Cerebellum (tissue), 4 donors: ENCODE measurements at places on chromosomes 7 and 10.

DNA sequence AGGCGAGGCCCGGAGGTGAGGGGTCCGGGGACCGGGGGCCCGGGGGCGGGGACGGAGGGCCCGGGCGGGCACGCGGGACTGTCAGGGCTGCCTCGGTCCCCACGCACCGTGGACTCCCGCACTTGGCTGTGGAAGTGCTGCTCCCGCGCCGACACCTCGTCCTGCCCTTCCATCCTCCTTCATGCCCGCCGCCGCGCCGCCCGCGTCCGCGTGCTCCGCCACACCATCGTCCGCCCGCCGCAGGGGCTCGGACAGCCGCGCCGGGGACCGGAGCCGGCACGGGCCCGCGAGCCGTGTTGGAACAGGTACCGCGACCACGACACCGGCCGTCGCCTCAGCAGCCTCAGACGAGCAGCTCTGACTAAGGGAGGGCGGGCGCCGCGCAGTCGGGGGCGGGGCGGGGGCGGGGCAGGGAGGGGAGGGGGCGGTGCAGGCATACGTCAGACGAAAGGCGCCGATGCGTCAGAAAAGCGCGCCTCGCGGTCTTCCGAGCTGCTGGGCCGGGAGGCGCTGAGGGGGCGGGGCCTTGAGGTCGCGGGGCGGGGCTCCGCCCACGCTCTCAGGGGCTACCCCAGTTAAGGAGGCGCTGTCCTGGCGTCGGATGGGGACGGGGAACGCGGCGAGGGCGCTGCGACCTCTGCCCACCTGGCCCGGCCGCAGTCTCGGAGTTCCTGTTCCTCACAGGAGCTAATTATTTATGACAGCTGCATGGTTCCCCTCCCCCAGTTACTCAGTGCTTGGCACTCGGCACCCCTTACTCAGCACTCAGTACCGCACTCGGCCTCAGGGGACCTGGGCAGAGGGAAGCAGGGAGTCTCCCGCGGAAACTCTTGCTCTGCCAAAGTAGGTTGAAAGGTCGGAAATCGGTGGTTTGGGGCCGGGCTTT lies at the start of gene LMBR1:
Gene LMBR1, minus strand, starts transcription at position 363 of the 886 bp plus-strand sequence. Its CDS starts 190 bp downstream, at position 173.
- DNase-seq: peak; percentile 97

- DNase-seq: no peak
Observed at GRCh38 chr7:41491883-41492471, 210.9 kb downstream of the INHBA start.

GRCh38 chr10:93820434-93820833 lies 62.7 kb downstream of the LGI1 start:
- DNase-seq: no peak

GRCh38 chr10:23095966-23096801 lies 805 bp downstream of the MSRB2 start:
- DNase-seq: peak; percentile 36

- no peak for DNase-seq
Observed at GRCh38 chr10:31121757-31122577, 90.3 kb upstream of the ZNF438 start.

DNA sequence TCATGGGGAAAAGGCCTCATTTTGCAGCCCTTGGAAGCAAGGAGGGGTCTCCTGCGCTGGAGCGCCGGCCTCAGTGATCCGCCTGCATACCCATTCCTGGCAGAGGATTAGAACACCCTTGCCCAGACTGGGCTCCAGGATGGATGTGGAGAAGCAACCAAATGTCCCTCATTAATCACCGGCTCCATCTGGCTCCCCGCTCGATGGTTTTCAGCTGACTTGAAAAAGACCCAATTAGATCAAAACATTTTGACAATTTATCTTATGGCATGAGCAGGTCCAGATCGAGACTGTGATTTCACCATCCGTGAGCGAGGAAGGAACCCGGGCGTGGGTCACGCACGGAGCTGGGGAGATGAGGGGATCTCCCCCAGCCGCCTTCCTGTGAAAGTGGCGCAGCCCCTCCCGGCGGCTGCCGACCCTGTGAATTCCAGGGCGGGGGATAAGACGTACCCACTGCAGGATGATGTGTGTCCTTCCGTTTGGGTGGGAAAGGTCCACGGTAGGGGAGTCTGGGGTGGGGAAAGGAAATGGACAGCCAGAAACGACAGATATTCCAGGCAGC lies 141.6 kb downstream of the EMX2 start:
- DNase-seq: no peak

- DNase-seq: no peak
Observed at GRCh38 chr7:159136442-159136841, 8.2 kb downstream of the VIPR2 start.

- DNase-seq: no peak
Observed at GRCh38 chr10:9656386-9656785, 1361.3 kb upstream of the CELF2 start.

DNA sequence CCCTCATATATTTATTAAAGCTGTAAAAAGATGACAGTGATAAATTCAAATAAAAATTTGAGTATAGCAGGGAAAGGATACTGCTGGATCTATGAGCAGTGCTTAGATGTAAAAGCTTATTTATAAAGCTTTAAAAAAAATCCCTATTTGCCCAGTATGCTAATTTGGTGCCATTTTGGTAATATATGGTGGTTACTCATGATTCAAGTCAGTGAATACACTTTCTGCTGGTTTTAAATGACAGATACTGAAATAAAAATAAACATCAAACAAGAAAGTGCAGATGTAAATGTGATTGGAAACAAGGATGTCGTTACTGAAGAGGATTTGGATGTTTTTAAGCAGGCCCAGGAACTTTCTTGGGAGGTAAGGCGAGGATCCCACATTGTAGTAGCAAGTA lies 134.4 kb upstream of the SAMD8 start:
- no peak for DNase-seq

GRCh38 chr7:93890464-93891068 lies at the start of gene TFPI2:
TSS of gene TFPI2 (minus strand) at chr7:93890753. CDS start at chr7:93890678, 75 bp downstream.
- DNase-seq: no peak

- DNase-seq: no peak
Observed at GRCh38 chr10:93088466-93088865, 14.8 kb downstream of the CYP26A1 start.

DNA sequence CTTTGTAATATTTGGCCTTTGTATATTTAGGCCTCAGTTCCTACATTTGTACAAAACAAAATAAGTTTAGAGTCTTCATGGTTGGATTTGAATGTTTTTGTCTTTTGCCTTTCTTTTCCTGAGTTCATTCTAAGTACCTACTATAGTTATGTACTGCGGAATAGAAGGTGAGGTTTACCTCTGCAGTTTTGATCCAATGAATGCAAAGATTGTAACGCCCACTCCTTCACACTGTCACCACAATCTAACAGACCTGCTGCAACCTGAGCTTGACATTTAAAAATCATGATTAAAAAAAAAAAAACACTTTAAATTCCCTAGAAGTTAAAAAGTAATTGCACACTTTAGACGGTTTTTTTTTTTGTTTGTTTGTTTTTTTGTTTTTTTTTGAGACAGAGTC lies 145.0 kb downstream of the CALCR start:
- no peak for DNase-seq

GRCh38 chr10:28793482-28793881 lies 116.2 kb downstream of the BAMBI start:
- DNase-seq: no peak

DNA sequence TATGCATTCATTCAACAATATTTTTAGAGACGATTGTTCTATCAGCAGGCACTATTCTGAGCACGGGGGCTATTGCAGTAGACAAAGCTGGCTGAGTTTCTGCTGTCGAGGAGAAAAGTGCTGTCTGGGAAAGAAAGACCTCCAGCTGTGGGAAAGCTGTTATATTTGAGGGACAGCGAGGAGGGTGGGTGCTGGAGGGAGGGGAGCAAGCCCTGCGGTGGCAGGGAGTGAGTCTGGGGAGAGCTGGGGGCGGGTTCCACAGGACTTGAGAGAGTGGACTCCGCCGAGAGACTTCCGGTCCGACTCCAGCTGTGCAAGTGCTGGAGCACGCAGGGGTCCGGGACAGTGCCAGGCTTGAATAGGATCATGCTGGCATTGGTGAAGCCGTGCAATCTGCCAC lies 602.1 kb upstream of the FOXK1 start:
- peak; percentile 21 for DNase-seq

GRCh38 chr10:24900888-24901685 lies 51.3 kb downstream of the PRTFDC1 start:
- no peak for DNase-seq

GRCh38 chr7:139511315-139511714 lies 12.2 kb upstream of the CLEC2L start:
- no peak for DNase-seq

- DNase-seq: no peak
Observed at GRCh38 chr10:96280859-96281258, 9.5 kb upstream of the BLNK start.

- no peak for DNase-seq
Observed at GRCh38 chr7:17709599-17709998, 230.7 kb downstream of the SNX13 start.

DNA sequence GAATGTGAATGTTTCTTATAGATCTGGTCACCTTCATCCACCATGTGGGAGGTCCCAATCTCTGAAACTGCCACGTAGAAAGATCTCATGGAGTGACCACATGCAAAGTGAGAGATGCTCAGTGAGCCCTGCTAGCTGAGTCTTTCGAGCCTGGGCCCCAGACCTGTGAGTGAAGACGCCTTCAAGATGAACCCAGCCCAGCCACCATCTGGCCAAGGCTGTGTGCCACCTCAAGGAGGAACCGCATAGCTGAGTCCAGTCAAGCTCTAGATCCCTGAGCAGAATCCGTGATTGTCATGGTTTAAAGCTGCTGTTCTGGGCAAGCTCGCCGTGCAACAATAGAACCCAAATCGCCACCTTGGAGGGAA lies 20.2 kb upstream of the PPIF start:
- no peak for DNase-seq

GRCh38 chr7:37065779-37066271 lies 341.5 kb upstream of the AOAH start:
- DNase-seq: no peak
